ENCODE measurements at places on chromosomes 2 and 18.

DNA sequence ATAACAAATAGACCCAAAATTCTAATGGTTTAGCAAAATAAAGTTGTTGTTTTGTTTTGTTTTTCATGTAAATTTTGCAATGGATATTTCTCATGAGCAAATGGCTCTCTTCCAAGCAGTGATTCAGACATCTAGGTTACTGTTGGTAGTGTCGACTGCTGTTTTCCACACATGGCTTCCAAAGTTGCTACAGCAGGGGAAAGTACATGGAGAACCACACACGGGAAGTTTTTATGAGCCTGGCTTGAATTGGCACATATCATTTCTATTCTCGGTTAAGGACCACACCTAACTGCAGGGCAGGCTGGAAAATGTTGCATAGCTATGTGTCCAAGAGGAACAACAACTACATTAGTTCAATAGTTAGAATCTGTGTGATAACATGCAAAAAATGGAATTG, 262.1 kb downstream of the GALNT13 start:
- no peak for DNase-seq

DNA sequence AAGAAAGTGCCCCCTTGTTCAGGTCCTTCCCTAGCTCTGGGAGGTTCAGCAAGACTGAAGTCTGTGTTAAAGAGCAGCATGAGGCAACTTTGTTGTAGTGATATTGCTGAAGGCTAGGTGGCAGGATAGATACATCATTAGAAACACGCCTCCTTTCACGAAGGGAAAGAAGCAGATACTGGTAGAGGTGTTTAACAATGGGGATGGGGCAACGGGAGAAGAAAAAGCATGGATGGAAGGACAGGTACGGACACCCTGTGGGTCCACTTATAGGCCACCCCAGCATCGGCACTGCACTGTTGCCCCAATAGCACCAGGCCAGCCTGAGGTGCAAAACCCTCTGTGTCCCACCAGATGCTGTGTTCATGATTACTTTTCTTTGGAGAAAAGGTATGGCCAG, 3.5 kb upstream of the IGFBP5 start:
- DNase-seq, result no peak

- DNase-seq, result no peak
Measured at GRCh38 chr18:27887287-27887686, 289.6 kb downstream of the CDH2 start.

DNA sequence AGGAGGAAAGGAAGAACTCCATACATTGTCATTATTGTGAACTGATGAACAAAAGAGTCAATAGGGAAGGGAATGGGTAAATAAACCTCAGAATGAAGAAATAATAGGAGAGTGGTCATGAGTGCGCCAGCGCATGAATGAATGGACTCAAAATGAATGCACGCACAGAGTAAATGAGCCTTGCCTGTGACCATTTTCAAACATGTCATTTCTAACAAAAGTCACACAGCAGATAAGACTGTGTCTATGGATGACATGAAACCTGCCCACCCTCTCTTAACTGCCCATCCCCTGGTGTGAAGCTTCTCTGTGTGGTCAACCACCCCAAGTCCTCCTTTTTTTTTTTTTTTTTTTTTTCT, 121.1 kb upstream of the TEX51 start:
- DNase-seq, result no peak

DNA sequence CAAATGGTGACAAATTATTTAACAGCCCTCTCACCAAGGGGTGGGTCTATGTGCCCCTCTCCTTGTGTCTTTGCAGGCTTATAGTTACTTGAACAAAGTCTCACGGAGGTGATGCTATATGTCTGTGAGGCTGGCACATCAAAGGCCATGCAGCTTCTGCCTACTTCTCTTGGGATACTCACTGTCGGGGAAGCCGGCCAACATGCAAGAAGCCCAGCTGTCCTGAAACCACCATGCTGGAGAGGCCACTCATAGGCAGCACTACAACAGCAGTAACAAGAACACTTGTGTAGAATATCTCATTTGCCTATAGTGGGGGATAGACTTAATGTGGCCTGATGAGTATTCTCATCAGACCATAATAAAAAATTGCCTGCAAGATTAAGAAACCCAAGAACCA, 233.7 kb upstream of the NCKAP5 start:
- DNase-seq, result no peak

DNA sequence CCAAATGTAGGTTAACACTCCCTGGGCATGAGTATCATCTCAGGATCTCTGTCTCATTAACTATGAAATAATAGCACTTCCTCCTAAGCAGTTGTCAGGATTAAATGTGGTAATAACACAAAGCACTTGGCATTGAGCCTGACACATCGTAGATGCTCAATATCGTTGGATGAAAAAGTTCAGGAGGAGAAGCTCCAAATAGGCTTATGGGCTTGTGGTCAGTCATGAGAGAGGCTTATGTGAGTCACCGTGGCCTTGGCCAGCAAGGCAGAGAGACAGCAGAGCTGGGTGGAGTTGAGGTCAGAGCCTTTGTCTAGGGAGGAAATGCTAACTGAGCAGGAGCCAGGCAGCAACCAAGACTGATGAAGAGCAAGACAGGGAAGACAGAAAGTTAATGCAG, 68.3 kb upstream of the PPM1B start:
- no peak for DNase-seq

- no peak for DNase-seq
Measured at GRCh38 chr2:107385921-107386320, 440.8 kb upstream of the RGPD4 start.

- no peak for DNase-seq
Measured at GRCh38 chr2:150169237-150169629, 318.2 kb downstream of the RND3 start.

DNA sequence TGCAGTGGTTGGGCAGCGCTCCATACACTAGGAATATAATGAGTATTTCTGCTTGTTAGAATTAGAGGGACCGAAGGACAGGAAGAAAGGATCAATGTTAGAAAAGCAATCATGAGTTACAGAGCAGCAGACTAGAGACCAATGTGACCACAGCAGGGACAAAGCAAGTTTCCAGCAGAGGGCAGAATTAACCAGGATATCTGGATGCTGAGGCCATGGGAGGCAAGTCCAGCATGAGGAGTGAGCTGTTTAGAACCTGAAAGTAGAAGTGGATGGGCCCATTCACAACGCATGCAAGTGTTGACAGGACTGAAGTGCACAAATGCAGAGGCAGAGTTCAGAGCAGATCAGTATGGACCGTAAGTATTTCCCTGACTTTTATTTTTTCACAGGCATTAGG, 910.4 kb upstream of the GYPC start:
- peak; percentile 58 for DNase-seq

GRCh38 chr2:162732946-162733698, 105.4 kb downstream of the KCNH7 start:
- no peak for DNase-seq

- no peak for DNase-seq
Measured at GRCh38 chr2:178246696-178247095, 52.4 kb downstream of the OSBPL6 start.

- no peak for DNase-seq
Measured at GRCh38 chr18:13440277-13441248, 222.0 kb downstream of the LDLRAD4 start.

DNA sequence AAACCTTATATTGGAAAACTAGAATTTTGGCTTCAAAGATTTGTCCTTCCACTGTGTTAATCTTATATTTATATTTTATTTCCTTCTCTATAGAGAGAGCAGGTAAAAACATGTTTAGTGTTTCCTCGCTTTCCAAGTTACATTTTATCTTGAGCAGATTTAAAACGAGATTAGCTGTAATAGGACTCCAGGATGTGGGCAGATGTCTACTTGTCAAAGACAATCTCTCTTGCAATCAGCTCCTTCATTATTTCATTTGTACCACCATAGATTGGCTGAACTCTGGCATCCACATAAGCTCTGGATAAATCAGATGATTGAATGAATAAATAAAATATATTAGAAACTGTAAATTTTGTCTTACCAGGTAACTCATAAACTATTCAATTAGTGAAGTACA, 17.5 kb upstream of the KANSL1L start:
- DNase-seq, result no peak

DNA sequence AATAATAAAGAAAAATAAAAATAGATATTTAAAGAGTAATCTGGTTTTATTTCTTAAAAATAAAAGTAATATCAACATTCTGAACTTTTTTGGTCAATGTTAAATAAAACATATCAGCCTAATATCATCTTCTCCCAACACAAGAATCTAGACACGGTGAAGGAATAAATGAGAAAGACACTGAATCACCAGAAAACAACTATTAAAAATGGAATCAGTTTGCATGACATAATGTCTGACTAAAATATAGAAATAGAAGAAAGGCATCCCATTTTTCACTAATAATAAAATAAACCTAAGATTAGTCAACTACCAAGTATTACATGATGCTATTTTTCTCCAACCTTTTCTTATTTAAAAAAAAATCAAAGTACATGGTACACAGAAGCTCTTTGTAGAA, 30.8 kb upstream of the TNFAIP6 start:
- DNase-seq, result no peak

GRCh38 chr2:142983174-142983573, 105.7 kb downstream of the KYNU start:
- no peak for DNase-seq

- no peak for DNase-seq
Measured at GRCh38 chr2:3102922-3103569, 274.6 kb downstream of the EIPR1 start.

DNA sequence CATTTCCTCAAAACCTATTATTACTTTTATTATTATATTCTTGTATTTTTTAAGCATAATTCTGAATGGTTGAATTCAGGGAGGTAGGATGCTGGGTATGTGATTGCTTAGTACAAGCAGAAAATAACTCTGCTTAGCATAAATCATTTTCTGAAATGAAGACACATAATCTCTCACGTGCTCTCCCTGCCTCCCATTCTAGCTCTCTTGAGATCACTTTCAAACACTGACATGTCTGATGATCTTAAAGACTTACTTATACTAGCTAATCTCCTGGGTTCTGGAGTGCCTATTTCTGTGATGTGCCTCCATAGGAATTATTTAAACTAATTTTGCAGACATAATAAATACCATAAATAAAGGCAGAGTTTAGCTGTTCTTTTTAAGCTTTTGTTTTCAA, 1136.0 kb downstream of the SUCLG1 start:
- no peak for DNase-seq

DNA sequence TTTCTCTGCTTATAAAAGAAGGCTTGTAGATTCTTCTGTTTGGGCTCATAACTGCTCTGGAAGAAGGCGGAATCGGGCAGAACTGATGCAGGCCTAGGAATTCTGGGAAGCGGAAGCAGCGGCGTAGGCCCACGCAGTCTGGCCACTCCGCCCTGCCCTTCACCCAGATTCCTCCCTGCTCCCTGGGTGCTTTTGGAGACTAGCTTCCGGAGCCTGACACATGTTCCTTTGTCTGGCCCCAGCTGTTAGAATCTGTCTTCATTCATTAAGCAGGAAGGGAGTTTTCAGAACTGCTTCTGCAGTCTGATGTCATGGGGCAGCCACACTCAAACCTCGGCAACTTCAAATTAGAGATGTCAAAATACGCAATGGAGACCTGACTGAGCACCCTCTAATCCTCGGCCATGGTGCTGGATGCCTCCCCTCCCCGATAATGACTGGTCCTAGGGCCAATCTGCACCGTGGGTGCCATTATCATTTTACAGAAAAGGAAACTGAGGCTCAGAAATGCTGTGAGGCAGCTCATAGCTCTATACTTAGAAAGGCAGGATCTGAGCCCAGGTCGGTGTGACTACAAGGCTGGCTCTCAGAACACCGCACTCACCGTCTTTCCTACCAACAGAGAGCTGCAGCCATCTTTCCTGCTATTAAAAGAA, 275.7 kb downstream of the MYCN start:
- peak; percentile 38 for DNase-seq

DNA sequence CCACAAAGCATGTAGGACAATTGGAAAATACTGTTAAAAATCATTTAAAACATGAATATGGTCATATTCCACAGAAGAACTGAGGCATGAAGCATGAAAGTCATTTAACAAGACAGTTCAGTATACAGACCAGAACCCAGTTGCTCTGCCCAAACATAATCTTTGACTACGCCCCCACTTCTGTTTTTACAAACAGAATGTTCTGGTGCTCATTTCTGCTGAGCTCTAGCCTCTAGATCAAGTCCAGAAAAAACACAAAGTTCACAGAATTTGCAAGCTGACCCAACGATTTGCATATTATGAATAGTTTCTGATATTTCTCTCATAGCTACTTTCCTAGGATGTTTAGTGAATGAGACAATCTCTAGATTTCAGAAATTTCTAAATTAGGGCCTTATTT, 424.9 kb downstream of the PID1 start:
- no peak for DNase-seq

GRCh38 chr2:198628596-198628995, 824.2 kb downstream of the PLCL1 start:
- DNase-seq, result no peak

DNA sequence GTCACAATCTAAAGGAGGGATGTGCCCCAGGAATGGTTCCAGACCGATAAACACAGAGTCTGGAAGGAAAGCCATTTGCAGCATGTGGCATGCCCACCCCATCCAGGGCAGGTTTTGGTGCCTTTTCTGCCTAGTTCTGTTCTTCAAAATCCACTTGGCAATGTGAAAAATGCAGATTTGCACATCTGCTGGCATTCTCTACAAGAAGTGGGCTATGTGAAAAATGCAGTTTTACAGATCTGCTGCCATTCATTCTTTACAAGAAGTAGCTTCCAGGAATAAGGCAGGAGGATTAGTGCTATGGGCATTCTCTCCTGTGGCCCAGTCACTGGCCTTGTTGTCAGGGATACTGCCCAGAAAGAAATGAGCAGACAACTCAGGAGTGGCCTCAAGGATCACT, 68.1 kb downstream of the C1D start:
- no peak for DNase-seq
